Natural killer cell (primary cell): ENCODE measurements at places on chromosomes 1 and 21. TPM values are rescaled to one million over a fixed set of nuclear protein-coding genes. Genes with fewer than 3 reads are reported as not detected.
A peak's percentile ranks its signal among the peaks of the same experiment; 100 is the strongest.

DNA sequence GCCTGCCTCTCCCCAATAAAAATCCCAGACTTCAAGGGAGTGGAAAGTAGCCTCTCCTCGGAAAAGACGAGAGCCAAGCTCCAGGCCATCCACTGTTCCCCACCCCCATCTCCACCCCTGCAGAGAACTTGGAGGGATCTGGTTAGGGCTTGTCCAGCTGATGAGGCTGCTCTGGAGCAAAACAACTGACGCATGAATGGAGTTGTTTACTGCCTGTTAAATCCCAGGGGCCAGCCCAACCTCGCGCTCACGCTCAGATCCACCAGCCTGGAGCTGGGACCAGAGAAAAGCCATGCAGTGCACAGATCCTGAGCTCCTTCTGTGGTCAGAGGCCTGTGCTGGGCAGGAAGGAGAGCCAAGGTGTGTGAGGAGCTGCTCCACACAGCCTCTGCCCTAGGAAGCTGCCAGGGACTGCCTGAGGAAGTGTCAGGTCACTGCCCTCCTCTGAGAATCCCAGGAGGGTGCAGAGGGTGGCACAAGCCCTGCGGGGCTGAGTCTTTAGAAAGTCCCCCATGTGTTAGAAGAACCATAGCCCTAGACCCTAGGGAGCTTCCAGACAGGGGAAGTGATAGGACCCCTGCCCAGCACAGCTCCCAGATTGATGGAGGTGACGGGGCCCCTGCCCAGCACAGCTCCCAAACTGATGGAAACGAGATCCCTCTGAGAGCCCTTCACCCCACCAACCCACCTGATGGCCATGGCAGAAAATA, 109.0 kb upstream of the IPO9 start:
- no peaks in the 10 kb centered on the region for H3K27me3 ChIP-seq
- no peak overlapping the region for H3K27ac ChIP-seq
- peaks cover 22% of the 10 kb centered on the region for H3K4me1 ChIP-seq
- no peak for DNase-seq

Gene ITLN2
- total RNA-seq: not detected

DNA sequence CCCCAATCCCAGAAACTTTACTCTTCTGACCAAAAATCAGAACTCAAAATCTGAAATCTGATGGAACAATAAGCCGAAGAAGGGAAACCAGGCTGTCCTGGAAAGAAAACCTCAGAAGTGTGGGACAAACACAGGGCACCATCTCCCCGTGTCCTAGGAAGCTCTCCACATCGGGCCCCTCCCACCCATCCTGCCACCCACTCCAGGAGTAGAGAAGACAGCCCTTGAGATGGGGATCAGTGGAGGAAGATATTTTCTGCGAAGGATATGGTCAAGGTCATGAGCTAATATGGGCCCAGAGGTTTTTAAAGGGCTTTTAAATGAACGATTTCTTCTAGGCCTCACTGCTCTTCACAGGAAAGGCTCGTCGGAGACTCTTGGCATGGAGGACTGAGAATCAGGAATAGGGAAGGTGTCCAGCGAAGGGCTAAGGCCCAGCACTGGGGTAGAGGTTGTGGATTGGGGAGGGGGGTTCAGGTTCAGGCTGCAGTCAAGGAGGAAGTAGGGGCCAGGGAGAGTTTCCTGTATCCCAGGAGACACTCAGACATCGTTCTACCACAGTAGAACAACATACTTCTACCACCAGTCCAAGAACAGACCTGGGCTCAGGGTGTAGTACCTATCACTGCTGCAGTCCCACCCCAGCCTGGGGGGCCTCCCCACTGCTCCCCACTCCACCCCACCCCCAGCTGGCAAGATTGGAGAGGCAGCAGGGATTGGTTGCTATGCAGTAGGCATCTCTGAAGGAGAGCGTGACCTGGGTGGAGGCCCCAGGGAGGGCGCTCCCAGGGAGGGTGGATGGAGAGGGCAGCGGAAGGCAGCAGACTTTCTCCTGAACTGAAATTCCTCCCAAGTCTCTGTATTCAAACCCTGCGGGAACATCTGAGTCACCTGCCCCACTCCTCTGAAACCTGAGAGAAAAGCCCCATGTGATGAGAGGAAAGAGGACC, 1.2 kb upstream of the S100A5 start:
- DNase-seq: no peak
- peak overlapping the region; percentile 32 for H3K27ac ChIP-seq
- peaks cover 20% of the 10 kb centered on the region for H3K36me3 ChIP-seq
- H3K27me3 ChIP-seq: no peaks in the 10 kb centered on the region
- H3K4me3 ChIP-seq: no peak overlapping the region
- H3K4me1 ChIP-seq: peaks cover 80% of the 10 kb centered on the region

Gene SERINC2
- total RNA-seq: 1.1 TPM
